ENCODE measurements at places on chromosomes 16 and 17.

DNA sequence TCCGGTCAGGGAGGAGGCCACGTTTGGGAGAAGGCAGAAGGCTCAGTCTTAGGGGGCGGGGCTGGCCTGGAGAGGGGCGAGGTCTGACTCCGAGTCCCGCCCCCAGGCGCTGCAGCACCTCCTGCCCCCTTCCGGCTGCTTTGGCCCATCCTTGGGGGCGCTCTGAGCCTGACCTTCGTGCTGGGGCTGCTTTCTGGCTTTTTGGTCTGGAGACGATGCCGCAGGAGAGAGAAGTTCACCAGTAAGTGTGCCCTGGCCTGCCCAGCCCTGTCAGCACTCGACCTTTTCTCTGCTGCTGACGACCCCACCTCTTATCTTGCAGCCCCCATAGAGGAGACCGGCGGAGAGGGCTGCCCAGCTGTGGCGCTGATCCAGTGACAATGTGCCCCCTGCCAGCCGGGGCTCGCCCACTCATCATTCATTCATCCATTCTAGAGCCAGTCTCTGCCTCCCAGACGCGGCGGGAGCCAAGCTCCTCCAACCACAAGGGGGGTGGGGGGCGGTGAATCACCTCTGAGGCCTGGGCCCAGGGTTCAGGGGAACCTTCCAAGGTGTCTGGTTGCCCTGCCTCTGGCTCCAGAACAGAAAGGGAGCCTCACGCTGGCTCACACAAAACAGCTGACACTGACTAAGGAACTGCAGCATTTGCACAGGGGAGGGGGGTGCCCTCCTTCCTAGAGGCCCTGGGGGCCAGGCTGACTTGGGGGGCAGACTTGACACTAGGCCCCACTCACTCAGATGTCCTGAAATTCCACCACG, 1.5 kb downstream of the TNFRSF12A start:
- DNase-seq, result peak; percentile 65

- no peak for DNase-seq
These were observed 43.3 kb upstream of the CHMP6 start for GRCh38 chr17:80948019-80948975.

DNA sequence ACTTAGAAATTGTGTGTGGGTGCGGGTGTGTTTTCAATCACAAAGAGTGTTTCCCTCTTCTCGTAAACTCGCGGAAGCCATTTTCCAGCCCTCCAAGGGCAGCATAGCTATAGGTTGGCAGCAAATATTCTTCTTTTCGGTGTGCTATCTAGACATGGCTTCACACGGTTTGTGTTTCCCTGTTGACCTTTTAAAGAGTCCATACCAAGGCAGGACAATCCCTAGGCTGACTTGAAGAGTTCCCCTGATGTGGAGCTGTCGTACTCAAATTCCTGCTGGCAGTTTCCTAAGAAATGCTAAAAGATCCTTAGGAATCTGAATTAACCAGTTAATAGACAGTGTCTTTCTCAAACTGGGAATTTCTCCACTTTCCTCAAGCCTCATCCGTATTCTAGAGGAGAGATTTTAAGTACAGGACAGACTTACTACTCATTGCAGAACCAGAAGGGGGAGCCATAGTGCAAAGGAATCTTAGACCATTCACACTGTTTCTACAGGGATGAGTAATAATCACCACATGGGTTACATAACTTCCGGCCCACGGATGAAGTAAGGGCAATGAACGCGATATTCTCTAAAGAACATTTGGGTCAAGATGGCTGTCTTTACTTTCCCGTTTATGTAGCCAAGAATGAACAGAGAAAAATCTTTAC, 288.6 kb upstream of the ELAC2 start:
- DNase-seq, result peak; percentile 28

GRCh38 chr16:2404099-2404498, 25.1 kb upstream of the CCNF start:
- no peak for DNase-seq

- DNase-seq, result peak; percentile 70
These were observed 570 bp upstream of the CFDP1 start for GRCh38 chr16:75433732-75434413.

DNA sequence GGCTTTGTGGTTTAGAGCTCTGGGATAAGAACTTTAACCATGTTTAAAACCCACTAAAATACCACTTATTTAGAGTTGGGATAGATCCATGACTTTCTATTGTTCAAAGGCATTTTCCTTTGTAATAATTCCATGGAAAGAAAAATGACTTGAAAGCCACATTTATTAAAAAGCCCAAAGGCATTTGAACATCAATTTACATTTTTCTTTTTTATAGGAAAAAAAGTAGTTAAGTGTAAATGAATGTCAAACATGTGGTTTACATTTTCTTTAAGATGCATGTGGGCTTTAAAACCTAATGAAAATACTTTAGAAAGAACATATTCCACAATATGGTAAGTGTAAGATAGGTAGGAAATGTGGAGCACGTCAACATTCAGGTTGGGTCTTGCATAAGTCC, 443.2 kb downstream of the TOX3 start:
- no peak for DNase-seq

DNA sequence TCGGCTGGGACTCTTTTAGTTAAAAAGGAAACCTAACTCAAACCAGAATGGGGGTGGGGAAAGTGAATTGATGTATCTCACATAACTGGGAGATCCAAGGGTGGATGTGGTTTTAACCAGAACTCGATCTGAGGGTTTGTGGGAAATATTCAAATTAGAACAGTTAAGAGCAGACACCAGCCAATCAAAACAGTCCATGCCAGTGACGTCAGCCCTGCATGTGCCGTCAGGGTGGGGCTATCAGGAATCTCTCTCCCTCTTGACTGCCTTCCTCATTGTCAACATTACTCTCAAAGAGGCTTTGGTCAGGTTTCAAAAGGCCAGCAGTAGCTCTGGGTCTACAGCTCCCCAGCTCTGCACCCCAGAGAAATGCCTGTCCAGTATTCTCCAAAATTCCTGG, 94.2 kb upstream of the HSBP1 start:
- no peak for DNase-seq

DNA sequence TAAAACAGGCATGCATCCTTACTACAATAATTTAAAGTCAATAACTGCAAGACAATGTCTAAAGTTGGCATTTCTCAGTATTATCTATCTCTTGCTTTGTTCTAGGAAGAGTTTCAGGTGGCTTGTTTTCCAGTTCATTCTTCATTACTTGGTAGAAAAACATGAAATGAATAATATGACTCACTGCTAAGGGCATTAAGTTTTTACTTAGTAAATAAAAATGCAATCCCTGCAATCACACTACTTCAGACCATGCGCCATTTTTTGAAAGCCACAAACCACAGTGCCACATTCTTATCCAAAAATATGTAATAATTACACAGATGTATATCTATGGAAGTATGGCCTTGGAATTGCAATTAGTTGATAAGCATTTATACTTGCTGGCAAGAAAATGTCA, 55.4 kb downstream of the CREBBP start:
- DNase-seq, result no peak

Data from NCI-H146 (cell line).